ENCODE measurements at places on chromosomes 1 and 21.

- DNase-seq, result no peak
Measured at GRCh38 chr1:32706491-32706890, 3.9 kb upstream of the SYNC start.

- DNase-seq, result no peak
Measured at GRCh38 chr1:17188889-17189631, 15.9 kb upstream of the PADI1 start.

DNA sequence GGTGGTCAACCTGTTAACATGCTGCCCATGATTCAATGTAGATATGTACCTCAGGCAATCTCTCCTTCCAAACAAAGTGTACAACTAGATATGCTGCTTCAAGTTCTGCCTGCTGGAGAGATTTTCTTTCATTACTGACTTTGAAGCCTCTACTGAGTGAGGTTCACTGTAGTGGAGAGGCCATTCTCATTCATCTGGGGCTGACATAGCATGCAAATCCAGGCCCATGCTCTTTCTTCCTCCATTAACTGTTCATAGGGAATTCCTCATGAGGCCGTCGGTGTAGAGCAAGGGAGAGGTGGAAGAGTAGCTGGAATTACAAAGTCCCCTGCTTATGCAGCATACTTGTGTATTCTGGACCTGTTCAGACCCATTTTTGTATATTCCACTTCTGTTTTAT lies 38.6 kb downstream of the VANGL2 start:
- DNase-seq, result no peak

DNA sequence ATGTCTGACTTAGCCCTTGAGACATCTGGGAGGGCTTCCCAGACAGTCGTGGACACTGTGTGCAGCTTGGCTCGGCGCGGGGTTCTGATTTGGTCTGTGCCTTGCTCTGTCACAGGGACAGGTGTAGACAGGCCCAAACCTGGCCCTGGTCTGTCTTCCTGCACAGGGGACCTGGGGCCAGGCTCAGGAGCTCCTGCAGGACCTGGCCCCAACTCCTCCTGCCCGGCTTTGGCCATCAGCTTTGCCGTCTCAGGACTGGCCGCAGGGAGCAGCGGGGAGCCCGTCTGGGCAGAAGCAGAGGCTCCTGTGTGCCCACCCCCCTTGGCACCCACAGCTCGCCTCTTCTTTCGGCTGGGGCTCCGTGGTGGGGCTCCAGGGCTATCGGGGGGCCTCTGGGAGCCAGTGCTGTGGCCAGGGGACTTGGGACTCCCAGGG lies 1.7 kb downstream of the PERM1 start:
- no peak for DNase-seq

GRCh38 chr1:232293361-232293760 lies 336.6 kb downstream of the SIPA1L2 start:
- no peak for DNase-seq

GRCh38 chr1:92934395-92935378 lies 26.6 kb downstream of the DIPK1A start:
- peak; percentile 49 for DNase-seq

- DNase-seq, result no peak
Measured at GRCh38 chr1:151134396-151134795, 12.0 kb downstream of the SEMA6C start.

DNA sequence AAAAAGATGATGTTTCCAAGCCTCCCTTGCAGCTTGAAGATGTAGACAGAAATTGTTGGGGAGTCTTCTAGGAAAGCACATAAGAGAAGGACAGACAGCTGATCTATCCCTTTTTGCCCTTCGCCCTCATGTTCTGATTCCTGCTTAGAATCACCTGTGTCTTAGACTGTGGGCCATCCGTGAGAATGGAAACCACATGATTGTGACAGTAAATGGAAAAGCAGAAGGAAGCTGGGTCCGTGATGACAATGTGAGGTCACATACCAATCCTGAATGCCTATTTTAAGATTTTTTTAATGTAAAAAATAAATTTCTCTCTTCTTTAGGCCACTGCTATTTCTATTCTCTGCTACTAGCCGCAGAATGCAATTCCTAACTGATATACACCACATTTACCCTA lies 67.7 kb upstream of the C1orf87 start:
- no peak for DNase-seq

GRCh38 chr21:22889445-22889844 lies 1891.2 kb downstream of the NCAM2 start:
- DNase-seq, result no peak

GRCh38 chr1:65343286-65343685 lies 33.9 kb downstream of the DNAJC6 start:
- no peak for DNase-seq
